NCI-H1048 (cell line): ENCODE measurements at places on chromosomes 2 and 18.

DNA sequence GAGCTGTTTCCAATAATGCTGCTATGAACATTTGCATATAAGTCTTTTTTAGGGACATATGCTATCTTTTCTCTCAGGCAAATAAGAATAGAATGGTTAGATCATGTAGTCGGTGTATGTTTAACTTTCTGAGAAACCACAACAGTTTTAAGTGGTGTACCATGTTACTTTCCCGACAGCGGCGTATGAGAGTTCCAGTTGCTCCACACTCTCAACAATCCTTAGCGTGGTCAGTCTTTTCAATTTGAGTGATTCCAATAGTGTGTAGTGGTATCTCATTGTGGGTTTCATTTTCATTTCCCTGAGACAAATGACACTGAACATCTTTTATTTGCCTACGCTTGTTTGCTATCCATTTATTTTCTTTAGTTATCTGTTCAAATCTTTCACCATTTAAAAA is 149.5 kb downstream of the ACOXL start:
- no peak for DNase-seq

DNA sequence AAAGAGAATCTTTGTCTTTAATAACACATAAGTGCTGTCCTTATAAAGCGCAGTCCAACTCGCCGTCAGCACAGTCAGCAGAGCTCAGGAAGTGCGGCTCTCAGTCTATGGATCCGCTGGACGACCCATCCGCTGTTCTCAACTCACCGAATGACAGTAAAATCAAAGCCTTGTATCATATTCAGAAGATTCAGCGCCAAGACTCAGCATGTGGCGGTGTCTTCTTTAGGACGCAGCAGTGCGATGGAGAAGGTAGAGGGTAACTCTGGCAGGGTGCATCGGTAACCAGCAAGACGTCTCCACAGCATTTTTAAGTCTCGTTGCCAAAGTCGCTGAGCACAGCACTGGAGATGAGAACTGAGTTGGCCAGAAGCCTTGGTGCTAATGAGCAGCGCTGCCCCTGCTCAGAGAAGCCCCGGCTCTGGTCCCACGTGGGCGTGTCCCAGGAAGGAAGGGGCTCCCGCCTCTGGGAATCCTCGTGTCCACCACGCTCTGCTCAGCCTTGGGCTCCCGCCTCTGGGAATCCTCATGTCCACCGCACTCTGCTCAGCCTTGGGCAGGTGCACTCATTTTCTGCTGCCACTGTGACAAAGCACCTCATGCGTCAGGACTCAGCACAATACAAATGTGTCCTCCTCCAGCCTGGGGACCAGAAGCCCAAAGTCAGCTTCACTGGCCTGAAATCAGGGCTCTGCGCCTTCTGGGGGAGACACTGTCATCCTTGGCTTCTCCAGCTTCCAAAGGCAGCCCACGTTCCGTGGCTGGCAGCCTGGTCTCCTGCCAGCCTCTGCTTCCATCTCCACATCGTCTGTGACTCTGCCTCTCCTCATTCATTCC is 238.0 kb upstream of the SALL3 start:
- DNase-seq: no peak

GRCh38 chr2:134745546-134745945 is 26.7 kb upstream of the TMEM163 start:
- DNase-seq: no peak

DNA sequence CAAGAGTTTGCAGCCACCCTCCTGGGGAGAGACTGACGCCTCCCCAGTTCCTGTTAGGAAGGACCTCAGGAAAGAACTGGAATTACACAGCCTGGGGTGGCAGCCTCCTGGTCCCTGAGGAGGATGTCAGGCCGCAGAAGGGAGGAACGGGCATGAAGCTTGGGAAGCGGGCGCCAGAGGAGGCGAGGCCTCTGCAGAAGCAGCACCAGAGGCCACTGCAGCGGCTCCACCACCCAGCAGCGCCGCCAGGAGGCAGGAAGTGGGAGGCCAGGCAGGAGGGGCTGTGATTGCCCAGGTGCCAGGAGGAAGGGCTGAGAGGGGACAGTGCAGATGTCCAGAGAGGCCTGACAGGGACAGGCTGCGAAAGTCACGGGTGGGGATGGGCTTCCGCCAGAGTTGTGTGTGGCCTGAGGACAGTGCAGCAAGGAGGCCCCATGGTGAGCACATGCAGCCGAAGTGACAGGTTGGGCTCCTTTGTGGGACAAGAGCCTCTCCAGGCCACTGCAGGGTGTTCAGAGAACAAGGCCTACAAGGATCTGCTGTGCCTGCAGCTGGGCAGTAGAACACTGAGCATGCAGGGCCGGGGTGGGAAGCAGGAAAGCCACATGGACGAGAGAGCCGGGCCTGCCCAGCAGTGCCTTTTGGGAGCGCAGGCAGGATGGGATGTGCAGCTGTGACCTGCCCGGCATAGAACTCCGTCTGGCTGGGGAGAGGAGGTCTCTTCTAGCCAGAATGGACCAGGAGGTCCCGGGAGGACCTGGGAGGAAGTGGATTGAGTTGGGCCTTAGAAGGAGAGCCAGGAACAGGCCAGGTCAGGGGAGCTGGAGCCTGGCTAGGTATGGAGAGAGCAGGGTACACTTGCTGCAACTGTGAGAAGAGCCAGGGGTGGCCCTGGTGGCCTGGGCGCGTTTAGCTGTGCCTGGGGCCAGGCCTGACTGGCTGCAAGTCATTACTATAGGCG is 39.1 kb upstream of the ALPP start:
- no peak for DNase-seq

- no peak for DNase-seq
These were observed 64.2 kb downstream of the RBM43 start for GRCh38 chr2:151197184-151198108.

DNA sequence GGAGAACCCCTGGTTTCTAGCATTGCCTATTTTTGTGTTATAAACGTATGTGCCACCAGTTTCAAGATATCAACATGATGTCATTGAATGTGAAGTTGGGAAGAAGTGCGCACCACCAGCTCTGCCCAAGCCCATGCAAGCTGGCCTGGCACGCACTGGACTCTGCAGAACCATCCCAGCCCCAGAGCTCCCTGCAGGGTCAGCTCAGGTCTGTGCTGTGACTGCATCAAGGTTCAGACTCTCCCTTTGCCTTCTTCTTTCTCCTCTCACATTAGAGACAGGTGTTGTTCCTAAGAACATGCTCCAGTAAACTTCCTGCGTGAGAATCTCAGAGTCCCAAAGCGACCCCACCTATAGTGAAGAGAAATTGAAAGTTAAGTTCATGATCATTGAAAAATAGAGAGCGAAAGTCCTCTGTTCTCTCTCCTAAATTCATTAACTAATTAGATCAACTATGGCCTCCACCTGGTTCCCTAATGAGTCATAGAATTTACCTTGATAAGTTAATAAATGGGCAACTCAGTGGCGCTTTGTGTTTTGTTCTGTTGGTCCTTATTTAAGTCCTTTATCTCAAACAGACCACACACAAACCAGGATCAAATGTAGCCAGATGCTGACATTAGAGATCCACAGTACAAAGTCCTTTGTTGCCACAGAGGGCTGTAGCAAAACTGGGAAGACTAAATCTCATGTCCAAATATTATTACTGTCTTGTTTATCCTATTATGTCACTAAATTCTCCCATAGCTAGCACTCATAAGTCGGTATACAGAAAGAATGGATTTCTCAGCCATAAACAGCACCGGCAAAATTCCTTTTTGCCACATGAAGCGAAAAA is 432.3 kb downstream of the STK39 start:
- DNase-seq: no peak

GRCh38 chr2:174344716-174345461 is 10.1 kb downstream of the SP9 start:
- no peak for DNase-seq

GRCh38 chr2:208491641-208492040 is 85.0 kb downstream of the PTH2R start:
- DNase-seq: no peak

- no peak for DNase-seq
These were observed 45.5 kb downstream of the MAPRE2 start for GRCh38 chr18:35086704-35087103.

DNA sequence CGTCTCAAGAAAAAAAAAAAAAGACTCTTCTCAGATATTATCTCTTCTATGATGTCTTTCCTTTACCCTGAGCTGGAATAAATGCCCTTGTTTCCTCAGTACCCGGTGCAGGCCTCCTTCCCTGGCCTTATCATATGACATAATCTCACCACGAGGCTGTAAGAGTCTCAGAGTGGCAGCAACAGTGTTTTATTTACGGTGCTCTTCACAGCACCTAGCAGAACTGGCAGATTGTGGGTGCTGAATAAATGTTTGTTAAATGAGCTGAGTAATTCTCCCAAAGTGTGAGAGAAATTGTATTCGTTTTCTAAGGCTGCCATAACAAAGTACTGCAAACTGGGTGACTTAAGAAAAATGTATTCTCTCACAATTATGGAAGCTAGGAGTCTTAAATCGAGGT is 82.8 kb upstream of the CD28 start:
- no peak for DNase-seq

DNA sequence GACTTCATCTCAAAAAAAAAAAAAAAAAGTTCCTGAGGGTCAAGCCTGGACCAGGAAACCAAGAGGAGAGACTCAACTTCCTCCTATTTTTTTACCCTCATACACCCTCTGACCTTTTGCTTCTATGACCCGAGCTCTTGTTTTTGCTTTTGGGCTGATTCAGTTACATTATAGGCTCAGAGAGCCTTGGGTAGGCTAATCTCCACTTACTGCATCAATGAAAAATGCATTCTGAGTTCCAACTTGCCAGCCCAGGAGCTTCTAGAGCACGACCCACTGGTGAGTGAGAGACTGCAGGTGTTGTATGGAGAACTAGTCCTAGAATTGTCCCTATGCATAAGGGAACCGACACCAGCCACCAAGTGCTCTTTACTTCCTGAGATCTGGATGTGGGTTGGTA is 91.1 kb downstream of the CABLES1 start:
- DNase-seq: no peak

DNA sequence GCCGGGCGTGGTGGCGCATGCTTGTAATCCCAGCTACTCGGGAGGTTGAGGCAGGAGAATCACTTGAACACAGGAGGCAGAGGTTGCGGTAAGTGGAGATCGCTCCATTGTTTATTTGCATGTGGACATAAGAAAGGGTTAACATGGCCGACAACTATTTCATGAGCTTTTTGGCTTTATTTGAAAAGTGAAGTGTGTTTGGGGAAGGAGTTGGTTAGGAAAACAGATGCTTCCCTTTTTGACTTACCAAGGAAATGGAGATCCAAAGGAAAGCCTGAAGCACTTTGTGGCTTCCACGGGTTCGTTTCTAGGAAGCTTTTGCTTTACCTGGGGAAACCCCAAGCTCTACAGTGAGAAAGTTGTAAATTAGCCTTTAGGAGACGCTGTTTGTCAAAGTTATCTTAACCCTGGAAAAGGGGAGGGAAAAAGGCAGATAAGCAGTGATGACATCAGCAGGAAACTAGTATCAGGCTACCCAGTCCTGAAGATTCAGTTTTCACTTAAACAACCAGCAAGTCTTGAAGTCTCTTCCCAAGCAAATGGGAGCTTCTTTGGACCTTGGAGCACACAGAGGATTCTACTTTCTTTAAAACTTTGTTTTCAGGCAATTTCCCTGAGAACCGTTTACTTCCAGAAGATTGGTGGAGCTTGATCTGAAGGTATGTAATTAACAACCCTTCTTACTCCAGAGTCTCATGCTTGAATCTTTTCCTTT is at the start of gene CASP10:
TSS of gene CASP10 (plus strand) at position 492 of the 715 bp plus-strand sequence. CDS start 2,637 bp downstream, outside the sequence.
- DNase-seq: no peak

GRCh38 chr2:207283356-207283755 is 117.6 kb upstream of the KLF7 start:
- no peak for DNase-seq

DNA sequence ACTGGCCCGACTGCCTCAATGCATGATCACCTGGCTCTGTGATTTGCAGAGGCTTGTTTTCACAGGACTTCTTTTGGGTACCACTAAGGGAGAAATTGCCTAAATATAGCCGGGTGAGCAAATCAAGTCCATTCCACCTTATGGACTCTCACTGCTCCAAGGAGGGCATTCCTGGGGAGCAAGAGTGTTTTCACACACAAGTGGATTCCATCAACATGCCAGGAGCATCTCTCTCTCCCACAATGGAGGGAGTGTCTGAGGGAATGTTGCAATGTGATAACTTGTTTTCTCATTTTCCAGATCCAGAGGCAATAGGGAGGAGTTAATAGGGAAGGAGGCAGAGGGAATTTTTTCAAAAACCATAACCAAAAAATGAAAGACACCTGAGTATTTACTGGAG is 250.7 kb downstream of the SATB2 start:
- DNase-seq: no peak

DNA sequence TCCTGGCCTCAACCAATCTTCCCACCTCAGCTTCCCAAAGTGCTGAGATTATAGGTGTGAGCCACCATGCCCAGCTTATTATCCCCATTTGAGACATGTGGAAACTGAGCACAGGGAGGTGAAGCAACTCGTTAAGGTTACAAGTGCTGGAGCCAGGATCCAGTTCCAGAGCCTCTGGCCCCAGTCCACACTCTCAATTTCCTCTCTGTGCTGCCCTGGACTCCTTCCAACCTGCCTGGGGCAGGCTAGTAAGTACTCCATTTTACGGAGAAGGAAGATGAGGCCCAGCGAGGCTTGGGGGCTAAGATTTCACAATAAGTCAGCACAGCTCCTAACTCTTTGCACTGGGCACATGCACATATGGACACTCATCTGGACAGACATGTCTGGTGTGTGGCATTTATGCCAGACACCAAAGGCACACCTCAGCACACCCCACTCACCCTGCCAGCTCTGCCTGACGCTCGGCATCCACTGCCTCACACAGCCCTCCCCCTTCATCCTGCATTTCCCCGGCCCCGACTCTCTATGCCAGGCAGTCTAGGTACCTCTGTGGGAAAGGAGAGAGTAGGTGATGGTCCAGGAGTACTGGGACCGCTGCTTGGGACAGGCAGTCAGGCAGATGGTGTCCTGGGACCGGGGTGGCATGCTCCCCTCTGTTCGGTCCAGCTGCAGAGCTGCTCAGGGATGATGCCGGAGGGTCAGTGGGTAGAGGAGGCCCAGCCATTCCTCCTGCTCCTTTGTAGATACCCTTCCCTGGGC is 20.5 kb downstream of the CFAP65 start:
- no peak for DNase-seq

DNA sequence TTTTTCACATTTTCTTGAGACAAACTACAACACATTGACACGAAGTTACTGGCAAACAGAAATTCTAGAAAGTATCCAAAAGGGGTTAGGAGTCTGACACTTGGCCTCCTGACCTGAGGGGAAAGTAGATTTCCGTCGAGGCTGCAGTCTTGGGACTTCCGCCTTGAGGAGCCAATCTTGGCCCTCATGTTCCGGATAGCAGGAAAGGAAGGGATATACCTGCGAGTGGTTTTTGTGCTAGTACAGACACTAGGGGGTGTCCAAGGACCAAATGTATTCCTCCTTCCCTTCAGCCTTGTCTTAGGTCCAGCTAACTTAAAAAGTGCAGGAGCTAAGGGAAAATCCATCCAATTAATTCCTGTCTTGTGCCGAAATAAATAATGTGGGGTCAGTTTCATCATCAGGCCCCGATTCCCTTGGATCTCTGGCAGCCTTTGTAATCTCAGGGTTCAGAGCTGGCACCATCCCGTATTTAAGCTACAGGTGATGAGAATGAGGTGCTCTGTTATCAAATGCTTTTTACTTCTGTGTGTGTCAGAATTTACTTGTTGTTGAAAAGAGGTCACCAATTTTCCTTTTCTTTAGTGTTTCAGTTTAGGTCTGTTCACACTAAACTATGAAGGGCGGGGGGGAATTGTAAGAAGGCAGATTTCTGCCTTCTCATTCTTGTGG is 330.2 kb upstream of the FANCL start:
- no peak for DNase-seq

- no peak for DNase-seq
These were observed 80.0 kb downstream of the APOB start for GRCh38 chr2:20963867-20964266.

- DNase-seq: no peak
These were observed 305.9 kb downstream of the HRH4 start for GRCh38 chr18:24766376-24766775.

GRCh38 chr2:210626849-210627248 is 70.5 kb downstream of the CPS1 start:
- no peak for DNase-seq
